ENCODE measurements at places on chromosomes 7 and 10.

- DNase-seq, result no peak
Observed at GRCh38 chr10:70784471-70784870, 706 bp downstream of the TBATA start.

- no peak for DNase-seq
Observed at GRCh38 chr7:131681961-131682360, 125.5 kb upstream of the PODXL start.

GRCh38 chr7:138666385-138666784 is 34.8 kb downstream of the SVOPL start:
- no peak for DNase-seq

- DNase-seq, result no peak
Observed at GRCh38 chr7:20114468-20114867, 102.7 kb downstream of the MACC1 start.
